DND-41 (cell line): ENCODE measurements at places on chromosomes 16 and 17.
A peak's percentile ranks its signal among the peaks of the same experiment; 100 is the strongest.

DNA sequence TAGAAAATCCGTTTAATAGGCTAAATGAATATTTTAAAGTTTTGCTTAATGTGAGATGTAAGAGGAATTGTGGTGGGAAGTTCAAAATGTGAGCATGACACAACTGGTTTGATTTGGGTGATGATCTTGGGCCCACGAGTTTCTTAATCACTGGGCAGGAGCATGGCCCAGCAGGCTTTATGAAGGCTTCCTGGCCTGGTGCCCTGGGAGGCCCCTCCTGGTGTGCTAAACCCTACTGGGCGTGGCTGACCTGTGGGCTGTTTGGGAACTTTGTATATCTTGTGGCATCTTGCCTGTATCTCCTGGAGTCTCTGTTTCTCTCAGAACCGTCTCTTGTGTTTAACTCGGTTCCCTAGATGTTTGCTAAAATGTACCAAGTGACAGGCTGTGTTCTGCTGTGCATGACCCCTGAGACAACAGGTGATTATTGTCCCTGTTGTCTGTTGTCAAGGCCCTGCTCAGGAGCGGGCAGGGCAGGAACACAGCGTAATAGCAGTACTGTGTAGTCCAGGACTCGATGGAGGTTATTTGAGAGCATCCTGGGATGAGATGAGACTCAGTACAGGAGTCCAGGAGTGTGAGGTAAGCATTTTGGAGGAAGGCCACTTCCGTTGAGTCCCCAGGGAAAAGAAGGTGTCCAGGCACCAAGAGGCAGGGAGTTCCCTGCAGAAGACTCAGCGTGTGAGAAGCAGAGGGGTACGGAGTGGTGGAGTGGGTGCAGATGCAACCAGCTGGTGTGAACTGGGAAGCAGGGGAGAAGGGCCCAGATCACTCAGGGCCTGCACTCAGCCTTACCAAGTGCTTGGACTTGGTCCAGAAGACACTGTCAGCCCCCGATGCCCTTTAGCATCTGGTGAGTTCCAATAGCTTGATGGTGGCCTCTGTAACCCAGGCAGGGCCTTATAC, 48.5 kb downstream of the B9D1 start:
- DNase-seq: no peak

DNA sequence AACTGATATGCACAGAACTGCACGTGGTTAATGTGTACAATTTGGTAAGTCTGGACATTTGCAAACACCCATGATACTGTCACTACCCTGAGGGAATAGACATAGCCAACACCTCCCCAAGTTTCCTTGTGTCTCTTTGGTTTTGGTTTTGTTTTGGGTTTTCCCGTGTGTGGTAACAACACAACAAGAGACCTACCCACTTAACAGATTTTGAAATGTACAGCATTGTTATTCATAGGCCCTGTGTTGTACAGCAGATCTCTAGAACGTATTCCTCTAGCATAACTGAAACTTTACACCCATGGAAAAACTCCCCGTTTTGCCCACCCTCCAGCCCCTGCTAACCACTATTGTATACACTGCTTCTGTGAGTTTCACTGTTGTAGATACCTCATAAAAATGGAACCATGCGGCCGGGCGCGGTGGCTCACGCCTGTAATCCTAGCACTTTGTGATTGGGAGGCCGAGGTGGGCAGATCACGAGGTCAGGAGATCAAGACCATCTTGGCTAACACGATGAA, 76.3 kb upstream of the TBC1D3K start:
- no peak for DNase-seq

DNA sequence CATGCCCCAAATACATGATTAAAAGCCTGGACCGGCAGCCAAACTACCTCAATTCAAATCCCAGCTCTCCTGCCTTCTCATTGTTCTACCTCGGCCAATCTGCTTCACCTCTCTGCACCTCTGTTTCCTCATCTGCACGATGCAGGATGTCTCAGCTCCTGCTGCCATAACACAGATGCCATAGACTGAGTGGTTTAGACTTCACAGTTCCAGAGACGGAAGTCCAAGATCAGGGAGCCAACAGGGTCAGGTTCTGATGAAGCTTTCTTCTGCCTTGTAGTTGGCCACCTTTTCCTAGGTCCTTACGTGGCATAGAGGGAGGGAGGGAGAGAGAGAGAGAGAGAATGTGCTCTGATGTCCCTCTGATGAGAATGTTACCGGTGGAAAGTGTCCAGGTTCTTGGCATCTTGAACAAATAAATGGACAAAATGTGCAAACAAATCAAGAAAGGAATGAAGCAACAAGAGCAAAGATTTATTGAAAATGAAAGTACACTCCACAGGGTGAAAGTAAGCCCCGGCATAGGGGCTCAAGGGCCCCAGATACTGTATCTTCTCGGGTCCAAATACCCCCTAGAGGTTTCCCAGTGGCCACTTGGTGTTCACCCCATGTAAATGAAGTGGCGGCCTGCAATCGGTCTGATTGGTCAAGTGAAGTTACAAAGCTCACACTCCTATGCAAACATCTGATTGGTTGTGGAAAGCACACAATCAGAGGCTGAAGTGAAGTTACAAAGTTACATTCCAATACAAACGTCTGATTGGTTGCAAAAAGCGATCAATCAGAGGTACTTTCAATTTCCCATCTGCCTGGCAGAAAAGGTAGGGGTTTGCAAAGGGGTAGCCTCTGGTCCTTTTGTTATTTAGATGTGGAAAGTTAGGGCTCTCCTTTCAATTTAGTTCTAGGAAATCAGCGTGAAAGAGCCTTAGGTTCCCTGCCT, 43.3 kb upstream of the ZCCHC14 start:
- DNase-seq: no peak

DNA sequence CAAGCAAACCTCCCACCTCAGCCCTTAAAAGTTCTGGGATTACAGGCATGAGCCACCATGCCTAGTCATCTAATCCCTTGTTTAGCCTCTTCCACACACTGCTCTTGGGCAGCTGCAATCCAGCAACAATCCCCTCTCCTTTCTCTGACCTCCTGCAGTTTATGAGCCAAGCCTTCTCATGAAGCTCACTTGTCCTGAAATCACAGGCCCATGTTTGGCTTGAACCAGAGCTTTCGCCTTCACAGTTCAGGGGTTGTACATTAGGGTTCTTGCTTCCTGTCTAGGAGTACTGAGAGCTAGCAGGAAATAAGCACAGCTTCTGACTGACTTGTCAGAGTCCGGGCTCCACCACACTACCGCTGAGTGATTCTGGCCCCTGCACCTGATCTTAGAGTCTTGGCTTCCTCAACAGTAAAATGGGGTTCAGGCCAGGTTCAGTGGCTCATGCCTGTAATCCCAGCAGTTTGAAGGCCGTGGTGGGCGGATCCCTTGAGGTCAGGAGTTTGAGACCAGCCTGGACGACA, 16.3 kb downstream of the ERAL1 start:
- DNase-seq: peak; percentile 22

DNA sequence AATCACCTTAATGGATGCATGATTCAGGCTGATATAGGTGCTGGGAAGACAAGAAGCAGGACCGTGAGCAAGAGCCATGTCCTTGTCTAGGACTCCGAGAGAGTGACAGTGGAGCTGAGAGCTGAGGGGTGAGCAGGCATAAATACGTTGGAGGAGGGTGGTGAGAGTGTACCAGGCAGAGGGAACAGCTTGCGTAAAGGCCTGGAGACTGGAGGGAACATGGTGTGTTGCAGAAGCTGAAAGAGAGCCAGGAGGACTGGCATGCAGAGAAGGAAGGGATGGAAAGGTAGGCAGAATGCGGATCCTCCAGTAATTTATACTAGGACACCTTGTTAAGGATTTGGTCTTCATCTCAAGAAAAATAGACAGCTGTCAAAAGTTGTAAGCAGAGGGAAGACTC, 653.2 kb downstream of the HS3ST4 start:
- DNase-seq: no peak

DNA sequence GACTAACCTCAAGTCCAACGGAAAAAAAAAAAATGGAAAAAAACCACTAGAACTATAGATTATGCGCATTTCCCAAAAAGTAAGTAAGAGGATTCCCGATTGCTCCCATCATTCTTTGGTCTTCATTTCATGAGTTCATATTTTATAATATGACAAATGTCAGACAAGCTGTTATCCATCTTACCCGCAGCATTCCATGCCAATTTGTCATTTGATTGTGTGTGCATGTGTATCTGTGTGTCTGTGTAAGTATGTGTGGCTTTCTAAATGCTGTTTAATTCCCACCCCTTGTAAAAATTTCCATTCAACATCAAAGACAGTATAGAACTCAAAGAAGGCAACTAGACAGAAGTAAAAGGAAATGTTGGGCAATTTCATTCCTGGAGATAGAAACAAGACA, 434.1 kb downstream of the CDH11 start:
- no peak for DNase-seq

DNA sequence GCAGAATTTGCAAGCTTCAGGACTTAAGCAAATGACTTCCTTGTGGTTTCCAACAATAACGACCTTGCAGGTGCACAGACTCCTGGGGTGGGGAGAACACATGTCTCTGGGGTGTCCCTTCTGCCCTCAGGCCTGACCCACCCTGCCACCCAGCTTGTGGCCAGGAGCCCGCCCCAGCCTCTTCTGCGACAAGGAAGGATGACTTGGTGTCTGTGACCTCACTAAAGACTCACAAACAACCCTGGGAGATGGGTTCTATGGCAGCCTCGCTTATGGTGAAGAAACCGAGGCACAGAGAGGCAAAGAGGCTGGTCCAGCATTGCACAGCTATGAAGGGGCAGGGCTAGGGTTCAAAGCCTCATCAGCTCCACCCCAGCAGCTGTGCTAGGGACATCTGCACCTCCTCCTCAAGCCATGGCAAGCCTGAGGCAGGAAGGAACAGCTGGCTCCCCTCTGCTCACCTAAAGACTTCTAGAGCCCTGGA, 2.6 kb downstream of the ATP2A3 start:
- peak; percentile 95 for DNase-seq

DNA sequence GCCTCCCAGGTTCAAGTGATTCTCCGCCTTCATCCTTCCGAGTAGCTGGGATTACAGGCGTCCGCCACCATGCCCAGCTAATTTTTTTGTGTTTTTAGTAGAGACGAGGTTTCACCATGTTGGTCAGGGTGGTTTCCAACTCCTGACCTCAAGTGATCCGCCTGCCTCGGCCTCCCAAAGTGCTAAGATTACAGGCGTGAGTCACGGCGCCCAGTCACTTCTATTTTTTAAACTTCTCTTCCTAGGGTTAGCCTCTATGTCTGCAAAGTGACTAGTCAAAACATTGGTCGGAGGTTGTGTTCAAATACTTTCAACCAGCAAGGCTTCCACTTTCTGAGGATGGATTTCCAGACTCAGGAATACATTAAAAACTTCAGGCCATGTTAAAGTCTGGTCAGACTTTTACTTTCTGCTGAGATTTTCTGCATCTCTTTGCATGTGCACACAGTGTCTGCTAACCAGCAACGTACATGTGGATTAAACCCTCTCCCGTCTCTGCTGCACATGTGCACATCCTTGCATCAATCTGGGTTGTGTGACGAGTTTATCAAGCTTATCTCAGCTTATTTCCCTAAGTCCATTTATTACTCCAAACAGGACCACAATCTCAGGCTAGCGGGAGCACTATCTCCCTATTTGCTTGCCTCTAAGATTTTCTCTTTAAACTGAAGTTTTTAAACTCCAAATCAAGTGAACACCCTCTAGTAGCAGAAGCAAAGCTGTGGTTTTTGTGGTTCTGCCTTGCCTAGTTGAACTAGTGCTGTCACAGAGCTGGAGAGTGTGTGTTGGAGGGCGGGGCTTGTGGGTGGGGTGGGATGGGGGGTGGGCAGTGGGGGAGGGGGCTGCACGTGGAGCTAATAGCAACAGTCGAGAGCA, 525.2 kb upstream of the GOT2 start:
- peak; percentile 79 for DNase-seq

- no peak for DNase-seq
These were observed 30.1 kb upstream of the GAA start for GRCh38 chr17:80071116-80071841.

DNA sequence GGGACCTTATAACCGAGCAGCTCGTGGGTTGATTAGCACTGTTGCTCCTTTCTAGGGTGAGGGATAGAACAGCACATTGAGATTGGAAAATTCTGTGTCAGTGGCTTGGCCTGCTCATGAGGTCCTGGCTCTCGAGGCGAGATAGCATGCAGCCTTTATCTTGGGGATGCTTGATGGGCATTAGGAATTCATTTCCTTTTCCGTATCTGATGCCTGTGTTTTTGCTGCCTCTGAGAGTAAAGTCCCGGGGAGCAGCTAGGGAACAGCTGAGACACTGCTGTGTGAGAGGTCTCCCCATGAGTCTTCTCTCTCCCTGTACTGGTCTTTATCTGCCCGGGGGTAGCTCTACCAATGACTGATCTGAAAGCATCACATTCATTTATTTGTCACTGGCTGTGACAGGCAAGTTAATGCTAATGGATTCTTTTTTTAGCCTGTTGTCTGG, 14.5 kb downstream of the MSI2 start:
- DNase-seq: no peak
